ENCODE measurements at places on chromosomes 6 and 20. TPM values are rescaled to one million over a fixed set of nuclear protein-coding genes. Genes with fewer than 3 reads are reported as not detected.
A peak's percentile ranks its signal among the peaks of the same experiment; 100 is the strongest.

DNA sequence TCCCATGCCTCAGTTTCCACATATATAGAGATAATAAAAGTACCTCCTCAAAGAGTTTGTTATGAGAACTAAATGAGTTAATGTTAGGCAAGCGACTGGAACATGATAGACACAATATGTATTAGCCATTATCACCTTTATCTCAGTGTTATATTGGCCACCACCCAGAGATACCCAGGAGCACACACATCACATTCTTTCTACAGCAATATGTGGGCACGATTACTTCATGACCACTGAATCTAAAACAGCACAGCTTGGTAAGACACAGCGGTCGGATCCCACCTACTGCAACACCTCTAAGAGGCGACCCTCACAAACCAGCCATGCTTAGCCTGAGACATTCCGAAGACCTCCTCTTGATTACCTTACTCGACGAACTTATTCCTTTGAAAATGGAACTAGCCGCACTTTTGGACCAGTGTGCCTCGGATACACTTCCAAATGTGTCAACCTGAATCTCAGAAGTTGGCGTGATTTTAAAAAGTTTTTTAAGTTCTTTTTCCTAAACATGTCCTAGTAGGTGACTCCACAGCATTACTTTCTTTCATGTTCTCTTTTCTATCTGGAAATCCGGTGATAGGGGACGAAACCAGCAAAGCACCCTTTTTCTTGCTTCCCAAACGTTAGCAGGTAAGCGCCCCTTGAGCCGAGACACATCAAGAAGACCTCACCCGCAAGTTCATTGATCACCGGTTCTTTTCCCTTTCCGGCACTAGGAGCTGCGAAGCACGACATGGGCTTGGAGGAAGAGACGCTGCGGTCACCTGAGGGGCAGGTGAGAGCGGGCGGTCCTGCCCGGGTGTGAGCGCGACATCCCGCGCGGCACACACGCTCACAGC is 923 bp downstream of the GMDS start:
- DNase-seq, result no peak

- DNase-seq, result no peak
These were observed 7.9 kb downstream of the TMEM63B start for GRCh38 chr6:44135173-44135758.

- DNase-seq, result peak; percentile 28
These were observed 172.7 kb downstream of the SCP2D1 start for GRCh38 chr20:18986146-18986830.

GRCh38 chr6:126945150-126945685 is 173.3 kb upstream of the RSPO3 start:
- no peak for DNase-seq

Gene PDRG1
- 15.6 TPM for total RNA-seq

- no peak for DNase-seq
These were observed 26.0 kb upstream of the PCMTD2 start for GRCh38 chr20:64229507-64230061.

- DNase-seq, result no peak
These were observed 448.1 kb downstream of the KIF16B start for GRCh38 chr20:16124911-16125776.

Gene SH3BGRL2
- 9.0 TPM for total RNA-seq

Data from adrenal gland (tissue), 19 donors.